ENCODE measurements at places on chromosomes 5 and 9.

DNA sequence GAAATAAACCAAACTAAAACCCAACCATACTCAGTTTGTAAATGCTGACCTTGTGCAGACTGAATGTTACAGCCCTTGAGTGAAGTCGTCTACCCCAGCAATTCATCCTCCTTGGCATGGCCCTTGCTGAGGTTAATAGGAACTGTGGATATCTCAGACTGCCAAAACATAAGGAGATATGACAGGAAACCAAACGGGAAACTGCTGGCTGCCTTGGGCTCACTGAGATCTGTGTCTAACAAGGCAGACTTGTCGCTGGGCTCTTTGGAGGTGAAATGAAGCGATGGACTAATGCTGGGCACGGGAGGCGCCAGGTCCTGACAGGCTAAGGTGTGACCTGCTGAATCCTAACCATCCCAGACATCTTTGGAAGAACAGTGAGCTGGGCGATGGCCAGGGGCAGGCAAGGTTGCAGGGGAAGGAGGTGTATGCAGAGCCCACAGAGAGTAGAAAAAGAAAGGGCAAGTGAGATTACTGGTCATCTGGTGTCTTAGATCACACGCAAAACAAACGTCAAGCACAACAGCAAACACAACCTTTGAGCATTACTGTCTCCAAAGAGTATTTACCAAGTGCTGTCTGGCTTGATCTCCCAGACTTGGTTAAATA lies 44.6 kb upstream of the ALDH1A1 start:
- DNase-seq, result no peak

GRCh38 chr5:71923755-71924154 lies 183.5 kb upstream of the MAP1B start:
- DNase-seq, result no peak

DNA sequence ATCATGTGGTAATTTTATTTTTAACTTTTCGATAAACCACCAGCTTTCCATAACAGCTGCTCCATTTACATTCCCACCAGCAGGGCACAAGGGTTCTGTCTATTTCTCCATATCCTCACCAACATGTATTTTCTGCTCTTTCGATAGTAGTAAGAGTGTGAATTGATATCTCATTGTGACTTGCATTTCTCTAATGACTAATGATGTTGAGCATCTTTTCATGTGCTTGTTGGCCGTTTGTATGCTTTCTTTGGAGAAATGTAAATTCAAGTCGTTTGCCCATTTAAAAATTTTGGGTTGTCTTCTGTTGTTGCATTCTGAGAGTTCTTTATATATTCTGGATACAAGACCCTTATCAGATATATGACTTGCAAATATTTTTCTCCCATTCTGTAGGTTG lies 45.9 kb downstream of the PSD2 start:
- no peak for DNase-seq

DNA sequence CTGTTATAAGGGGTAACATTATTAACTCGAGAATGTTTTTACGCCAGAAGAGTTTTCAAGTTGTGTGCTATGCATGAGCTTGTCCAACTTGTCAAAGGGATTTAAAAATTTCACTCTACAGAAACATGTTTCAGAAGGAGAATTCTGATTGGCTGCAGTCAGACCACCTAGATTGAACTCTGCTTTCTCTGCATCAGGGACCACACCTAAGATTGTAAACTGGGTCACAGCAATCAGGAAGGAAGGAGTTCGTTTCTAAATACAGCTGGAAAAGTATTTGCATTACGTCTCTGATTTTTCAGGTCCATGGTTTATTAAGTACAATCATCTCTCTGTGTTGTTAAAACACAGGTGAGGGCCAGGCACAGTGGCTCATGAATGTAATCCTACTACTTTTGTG lies 5.8 kb downstream of the GLRX start:
- no peak for DNase-seq

- DNase-seq, result no peak
Observed at GRCh38 chr9:35905912-35906679, at the start of gene HRCT1. Gene HRCT1 (plus strand): TSS chr9:35906202. CDS start chr9:35906288, 86 bp downstream.

- DNase-seq, result peak; percentile 88
Observed at GRCh38 chr5:144189800-144190429, 19.2 kb downstream of the KCTD16 start.

GRCh38 chr5:180059326-180059725 lies 12.2 kb downstream of the RNF130 start:
- DNase-seq, result no peak

- DNase-seq, result no peak
Observed at GRCh38 chr5:136622747-136623146, 257.4 kb upstream of the TRPC7 start.

- DNase-seq, result no peak
Observed at GRCh38 chr9:115643948-115644727, 509.5 kb upstream of the PAPPA start.
